ENCODE measurements at places on chromosomes 3 and 15.

GRCh38 chr15:81516461-81516860, 142.4 kb upstream of the TMC3 start:
- DNase-seq, result no peak

DNA sequence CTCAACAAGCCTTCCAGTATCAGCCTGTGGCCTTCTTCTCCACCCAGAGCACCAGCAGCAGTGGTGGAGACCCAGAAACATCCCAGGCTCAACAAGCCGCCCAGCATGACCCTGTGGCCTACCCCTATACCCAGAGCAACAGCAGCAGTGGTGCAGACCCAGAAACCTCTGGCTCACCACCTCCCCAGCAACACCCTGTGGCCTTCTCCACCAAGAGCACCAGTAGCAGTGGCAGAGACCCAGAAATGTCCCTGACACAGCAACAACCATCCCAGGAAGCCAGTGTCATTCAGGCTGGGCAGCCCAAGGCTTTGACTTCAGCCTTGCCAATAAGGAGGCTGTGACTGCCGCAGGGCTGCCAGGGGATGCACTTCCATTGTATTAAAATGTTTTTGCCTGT, 16.3 kb upstream of the EMC3 start:
- no peak for DNase-seq

DNA sequence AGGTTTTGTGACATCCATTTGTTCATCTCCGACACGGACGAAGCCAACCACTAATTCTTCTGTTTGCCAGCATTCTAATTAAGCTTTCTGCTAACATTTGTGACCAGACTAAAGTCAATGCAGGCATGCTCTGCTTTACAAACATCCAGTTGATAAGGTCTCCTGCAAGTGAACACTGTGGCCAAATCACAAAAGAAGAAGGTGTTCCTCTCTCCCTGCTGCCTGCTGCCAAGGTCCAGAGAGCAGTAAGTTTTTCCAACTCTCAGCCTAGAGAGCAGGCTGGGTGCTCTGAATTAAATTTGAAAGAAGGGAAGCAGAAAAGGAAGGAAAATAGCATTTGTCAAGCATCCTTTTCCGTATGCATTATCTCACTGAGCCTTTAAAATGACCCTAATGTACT, 133.6 kb downstream of the ATP8B4 start:
- DNase-seq, result no peak

GRCh38 chr3:14524311-14524711, 15.8 kb downstream of the GRIP2 start:
- no peak for DNase-seq

GRCh38 chr3:47223755-47224154, 58.8 kb downstream of the KIF9 start:
- no peak for DNase-seq

DNA sequence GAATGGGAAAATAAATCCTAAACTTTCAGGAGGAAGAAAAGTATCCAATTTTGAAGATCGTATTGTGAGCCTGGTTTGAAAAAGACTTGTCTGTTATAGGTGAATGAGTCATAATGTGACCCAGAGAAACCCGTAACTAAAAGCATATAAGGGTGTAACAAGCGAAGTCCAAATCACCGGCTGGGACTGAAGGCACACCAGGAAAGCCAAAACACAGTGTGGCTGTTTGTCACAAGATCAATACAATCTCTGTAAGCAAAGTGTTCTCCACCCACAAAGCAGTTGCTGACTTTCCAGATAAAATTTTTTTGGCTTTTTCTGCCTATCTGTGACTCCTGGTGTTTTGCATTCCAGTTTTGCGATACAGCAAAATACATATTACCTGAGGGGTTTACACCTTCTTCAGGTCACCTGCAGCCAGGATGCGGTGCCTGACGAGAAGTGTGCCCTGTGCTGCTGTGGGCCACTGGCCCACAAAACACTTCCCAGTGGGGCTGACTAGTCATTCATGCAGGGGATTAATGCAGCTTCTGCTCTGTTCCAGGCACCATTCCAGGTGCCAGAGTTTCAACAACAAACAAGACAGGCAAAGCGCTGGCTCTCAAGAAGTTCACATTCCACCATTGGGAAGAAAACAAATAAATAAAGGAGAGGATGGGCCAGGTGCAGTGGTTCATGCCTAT, 14.4 kb downstream of the HES1 start:
- DNase-seq, result no peak

DNA sequence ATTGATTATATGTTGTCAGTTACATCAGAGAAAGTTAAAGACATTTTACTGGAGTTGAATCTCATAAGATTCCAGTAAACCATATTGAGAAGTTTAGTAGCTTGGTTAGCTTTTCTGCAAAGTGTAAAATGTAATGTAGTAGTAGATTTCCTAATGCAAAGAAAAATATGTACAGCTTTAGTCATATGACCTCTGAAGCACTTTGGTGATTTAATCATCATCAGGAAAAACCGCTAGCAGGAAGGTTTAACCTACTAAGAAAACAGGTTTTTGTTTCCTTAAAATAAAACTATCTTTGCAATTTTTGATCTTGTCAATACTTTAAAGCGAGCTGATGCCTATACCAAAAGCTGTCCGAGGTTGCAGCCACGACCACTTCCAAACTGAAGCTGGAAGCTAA, 364.6 kb upstream of the ZNF385D start:
- DNase-seq, result no peak

DNA sequence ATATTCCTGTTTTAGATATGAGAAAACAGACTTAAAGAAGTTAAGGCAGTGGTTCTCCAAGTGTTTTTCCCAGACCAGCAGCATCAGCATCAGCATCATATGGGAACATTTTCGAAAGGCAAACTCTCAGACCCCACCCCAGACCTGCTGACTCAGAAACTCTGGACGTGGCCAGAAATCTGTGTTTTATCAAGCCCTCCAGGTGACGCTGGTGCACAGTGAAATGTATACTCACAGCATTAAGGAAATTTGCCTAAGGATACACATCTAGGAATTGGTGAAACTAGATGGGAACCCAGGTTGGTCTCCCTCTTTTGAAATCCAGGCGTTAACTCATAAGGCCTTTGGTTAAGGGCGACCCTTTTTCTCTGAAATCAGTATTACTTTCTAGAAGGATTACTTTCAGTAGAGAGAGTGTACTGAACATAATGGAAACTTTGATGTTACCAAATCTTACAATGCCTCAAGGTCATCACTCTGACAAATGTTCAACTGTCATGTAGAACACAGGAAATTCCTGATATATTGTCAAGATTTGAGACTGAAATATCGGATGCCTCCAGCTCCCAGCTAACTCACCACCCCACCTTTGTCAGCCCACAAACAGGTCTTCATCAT, 910.2 kb downstream of the ROBO1 start:
- no peak for DNase-seq

DNA sequence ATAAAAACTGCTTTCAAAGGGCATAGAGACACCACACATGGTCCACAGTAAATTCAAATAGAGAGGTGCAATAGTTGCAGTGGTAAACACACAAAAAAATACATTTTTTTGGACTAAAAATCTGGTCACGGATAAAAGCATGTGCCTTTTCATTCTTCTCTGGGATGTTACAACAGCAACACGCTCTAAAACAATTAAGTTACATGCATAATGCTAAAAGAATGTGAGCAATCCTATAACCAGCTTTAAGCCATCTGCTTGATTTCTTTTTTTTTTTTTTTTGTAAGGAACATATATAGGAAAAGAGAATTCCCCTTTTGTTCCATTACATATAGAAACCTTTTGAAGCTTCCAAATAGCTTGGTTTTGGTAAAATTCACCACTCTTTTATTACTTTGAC, 20.0 kb downstream of the WNT5A start:
- no peak for DNase-seq

- no peak for DNase-seq
Measured at GRCh38 chr3:45981346-45982074, 14.1 kb downstream of the FYCO1 start.

DNA sequence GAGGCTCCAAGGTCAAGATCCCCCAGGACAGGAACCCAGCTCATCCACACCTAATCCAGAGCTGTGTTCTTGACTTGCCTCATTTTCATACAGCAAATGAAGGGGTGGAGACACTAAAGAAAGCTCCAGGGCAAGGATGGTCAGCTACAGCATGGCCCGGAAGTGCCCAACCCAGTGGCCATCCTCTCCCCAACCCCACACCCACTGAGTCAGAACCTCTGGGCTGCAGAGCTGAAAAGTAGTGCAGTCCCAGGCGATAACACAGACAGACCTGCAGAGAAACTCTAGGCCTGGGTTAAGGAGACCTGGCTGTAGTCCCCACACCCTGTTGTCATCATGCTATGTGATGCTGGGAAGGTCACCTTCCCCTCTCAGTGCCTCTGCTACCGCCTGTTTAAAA, 85.3 kb downstream of the SEMA5B start:
- no peak for DNase-seq

DNA sequence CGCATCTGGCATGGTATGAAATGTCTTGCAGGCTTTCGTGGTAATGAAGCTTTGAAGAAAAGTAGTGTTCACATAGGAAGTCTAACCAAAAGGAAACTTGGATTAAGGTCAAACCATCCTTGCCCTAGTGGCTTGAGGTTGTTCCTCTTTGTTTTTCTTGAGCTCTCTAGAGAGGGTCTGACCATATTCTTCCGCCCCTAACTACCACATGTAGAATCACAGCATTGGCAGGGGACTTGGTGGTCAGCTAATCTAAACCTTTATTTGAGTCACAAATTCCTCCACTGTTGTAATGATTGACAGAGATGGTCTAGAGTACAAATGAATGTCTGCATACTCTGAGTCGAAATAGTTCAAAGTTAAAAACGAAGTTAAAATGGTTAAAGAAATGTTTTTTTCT, 39.1 kb upstream of the PHLDB2 start:
- DNase-seq, result no peak

DNA sequence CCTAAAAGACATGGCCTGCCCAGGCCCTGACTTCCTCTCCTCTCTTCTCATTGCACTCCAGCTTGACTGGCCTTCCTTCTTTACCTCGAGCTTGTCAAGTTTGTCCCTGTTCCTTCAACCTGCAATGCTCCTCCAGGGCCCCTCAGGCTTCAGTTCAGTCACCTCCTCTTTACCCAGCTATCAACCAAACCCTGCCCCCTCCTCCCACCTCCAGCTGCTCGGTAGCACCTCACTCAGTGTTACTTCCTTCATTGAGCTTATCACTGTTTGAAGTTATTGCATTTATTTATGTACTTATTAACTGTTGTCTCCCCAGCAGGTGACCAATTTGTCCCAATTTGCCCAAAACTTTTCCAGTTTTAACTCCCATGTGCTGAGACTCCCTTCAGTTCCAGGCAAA, 95.8 kb upstream of the UBE2E1 start:
- DNase-seq, result no peak

GRCh38 chr3:34998902-34999301, 640.4 kb upstream of the ARPP21 start:
- no peak for DNase-seq

- no peak for DNase-seq
Measured at GRCh38 chr15:33197636-33198035, 3.1 kb upstream of the FMN1 start.

DNA sequence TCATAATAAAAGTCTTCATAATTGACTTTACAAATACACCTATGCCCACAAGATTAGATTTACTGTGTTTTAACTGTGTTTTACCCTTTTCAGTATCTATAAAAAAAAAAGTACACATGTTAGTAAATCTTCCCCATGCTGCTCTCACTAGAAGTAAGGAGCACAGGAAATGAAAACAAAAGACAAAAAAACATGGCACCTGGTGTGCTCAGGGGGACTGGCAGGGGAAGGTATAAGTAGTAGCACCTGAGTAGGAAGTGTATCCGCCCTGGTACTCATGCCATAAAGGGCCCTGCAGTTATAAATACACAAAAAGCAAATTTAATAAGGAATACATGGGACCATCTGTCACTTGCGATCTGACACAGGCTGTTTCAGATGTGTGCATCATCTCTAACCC, 8.9 kb upstream of the ALDH1A2 start:
- no peak for DNase-seq

DNA sequence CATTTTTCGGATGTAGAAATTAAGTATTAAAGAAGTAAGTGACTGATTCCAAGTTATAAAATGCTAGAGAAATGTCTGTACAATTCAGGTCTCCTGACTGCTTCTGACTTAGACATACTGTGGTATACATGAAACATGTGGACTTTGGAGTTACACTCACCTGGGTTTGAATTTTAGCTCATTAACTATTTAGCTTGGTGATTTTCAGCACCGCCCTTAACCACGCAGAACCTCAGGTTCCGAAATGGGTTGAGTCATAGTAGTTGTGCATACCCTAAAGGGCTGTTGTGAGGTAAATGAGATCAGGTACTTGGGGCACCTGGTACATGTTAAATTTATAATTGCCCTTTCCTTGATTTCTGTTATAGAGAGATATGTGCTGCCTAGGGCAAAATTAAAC, 32.9 kb upstream of the UTS2B start:
- no peak for DNase-seq

GRCh38 chr15:47618241-47618640, 99.1 kb upstream of the SEMA6D start:
- no peak for DNase-seq

- DNase-seq, result no peak
Measured at GRCh38 chr15:85620690-85621049, 174.1 kb downstream of the KLHL25 start.

DNA sequence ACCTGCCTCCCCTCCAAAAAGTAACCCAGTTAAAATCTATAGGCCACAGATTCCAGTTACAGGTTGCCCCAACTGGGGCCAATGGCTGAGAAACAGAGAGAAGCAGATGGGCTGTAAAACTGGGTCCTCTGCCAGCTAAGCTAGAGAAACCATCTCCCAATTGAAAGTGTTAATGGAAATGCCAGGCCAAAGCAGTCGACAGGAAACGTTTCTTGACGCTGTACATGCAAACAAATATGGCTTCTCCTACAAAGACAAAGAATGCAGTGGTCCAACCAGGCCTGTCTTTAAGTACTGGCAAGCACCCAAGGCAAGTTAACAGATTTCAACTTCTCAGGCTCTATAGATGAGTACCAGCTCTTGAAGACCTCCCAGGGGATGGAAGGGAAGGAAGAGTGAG, 71.3 kb downstream of the MAGI1 start:
- no peak for DNase-seq

- DNase-seq, result no peak
Measured at GRCh38 chr3:71117572-71118247, 465.8 kb downstream of the FOXP1 start.

GRCh38 chr3:148997623-148998022, 6.3 kb downstream of the GYG1 start:
- DNase-seq, result no peak

DNA sequence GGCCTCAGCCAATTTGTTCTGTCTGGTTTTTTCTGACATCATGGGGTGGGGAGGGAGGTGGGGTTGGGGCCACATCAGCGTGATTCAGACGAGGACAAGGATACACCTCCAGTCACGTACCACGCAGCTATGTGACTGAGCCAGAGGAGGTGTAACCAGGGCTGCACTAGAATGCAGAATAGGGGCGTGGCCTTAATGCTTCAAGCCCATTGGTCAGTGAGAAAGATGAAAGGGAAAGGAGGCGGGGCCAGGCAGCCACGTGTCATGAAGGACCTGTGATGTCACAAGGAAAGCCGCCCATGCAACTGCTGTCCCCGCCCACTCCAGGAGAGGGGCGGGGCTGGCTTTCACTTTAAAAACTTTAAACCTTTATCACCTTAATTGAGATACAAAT, at the start of gene GOLGA6L2:
GOLGA6L2 (minus strand) TSS at position 137 of the 394 bp plus-strand sequence; CDS start at position 75, 62 bp downstream.
- no peak for DNase-seq
